ENCODE measurements at places on chromosomes 5 and 9.

DNA sequence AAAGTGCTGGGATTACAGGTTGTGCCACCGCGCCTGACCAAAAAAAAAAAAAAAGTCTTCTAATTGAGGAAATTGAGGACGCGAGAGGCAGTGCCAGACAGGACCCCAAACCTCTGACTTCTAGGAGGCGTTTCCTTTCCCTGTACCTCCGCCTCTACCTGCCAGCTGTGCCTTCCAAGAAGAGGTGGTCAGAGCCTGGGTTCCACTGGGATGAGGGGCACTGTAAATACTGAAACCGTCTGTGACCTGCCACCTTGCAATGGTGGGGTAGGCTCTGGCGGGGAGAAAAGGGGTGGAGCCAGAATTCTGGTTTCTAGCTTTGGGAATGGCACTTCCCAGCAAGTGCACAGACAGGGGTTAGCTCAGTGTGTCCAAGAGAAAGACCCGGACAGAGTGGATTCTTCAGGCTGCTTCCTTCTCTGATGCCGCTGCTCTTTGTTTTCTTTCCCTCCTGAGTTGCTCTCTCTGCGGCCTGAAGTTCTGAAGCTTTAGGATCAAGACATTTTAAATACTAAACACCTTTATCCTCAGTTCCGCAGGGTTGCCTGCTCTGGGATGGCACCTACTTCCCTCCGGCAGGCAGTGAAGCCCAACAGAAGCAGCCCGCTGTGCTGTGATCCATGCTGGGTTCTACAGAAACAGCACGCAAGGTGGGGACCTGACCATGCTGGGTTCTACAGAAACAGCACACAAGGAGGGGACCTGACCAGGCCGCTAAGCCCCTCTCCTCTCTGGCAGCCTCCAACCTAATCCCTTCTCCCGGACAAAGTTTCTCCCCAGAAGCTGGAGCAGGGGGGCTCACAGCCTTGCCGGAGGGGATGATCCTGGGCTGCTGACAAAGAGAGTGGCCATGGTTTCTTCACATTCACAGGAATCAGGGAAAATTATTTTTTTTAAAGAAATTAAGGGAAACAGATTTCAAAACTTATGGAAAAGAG, 65.2 kb downstream of the OTULIN start:
- DNase-seq, result no peak

- no peak for DNase-seq
Observed at GRCh38 chr5:158511454-158511853, 588.3 kb downstream of the EBF1 start.

DNA sequence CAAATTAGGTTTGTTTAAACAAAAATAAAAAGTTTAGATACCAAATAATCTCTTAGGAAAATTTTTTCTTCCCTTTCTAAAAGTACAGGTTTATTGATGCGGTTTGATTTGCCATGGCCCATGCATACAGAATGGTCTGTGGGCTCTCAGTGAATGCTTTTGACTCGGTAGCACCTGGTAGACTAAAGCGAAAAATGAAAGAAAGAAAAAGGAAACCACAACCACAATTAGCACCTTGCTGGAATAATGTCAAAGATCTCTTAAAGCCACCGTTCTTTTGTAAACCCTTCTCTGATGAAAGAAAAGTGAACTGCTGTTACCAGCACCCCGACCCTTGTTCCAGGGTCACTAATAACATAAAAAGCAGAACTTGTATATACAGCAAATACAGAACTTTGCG, 157.9 kb downstream of the NFIB start:
- DNase-seq, result no peak

- DNase-seq, result no peak
Observed at GRCh38 chr9:78788101-78788500, 491.2 kb downstream of the PSAT1 start.

- no peak for DNase-seq
Observed at GRCh38 chr9:126096340-126096739, 230.3 kb upstream of the MVB12B start.

- DNase-seq, result no peak
Observed at GRCh38 chr5:161278739-161279660, 267.5 kb downstream of the GABRB2 start.

DNA sequence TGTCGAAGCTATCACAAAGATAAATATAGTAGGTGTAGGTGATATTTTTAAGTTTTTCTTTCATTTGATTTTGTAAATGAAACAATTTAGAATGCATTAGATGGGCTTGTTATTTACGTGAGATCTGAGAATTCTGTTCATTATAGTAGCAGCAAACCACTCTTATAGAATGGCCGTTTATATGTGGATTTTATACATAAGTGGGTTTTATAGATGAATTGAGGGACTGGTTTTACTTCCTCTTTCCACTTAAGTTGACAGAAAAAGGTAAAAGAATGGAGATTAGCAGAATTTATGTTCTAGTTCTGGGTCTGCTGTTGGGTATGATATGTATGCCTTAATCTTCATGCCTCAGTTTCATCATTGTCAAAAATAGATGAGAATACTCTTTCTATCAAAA, 5.6 kb downstream of the RMI1 start:
- no peak for DNase-seq

- no peak for DNase-seq
Observed at GRCh38 chr5:15704397-15704947, 204.5 kb downstream of the FBXL7 start.

DNA sequence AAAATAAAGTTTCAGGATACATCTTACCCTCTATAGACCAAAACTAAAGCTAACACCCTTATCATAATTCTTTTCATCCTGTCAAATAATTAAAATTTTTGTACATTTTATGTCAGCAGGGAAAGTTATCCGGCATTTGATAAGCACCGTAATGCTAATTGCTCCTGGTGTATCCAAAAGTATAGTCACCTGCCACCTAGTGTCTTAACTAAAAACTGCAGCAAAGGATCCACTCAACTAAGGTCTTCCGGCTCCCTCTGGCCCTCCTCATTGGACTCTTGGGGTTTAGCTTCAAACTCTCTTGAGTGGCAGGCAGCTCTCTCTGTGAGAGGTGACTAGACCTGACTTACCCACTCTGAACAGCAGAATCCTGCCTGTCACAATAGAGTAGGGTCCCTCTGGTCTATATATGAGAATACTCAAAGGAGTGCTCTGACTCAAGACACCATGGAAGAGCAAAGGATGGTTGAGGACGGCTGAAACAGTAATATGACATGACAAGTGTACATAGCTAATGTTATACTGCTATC, 60.4 kb upstream of the CAST start:
- DNase-seq, result peak; percentile 18

Measured in GM12892 (cell line).